Cortex of kidney (tissue), 1 donor: ENCODE measurements at places on chromosomes 13 and 19.

- no peak for DNase-seq
Observed at GRCh38 chr13:99689955-99690354, 188.7 kb downstream of the TM9SF2 start.

DNA sequence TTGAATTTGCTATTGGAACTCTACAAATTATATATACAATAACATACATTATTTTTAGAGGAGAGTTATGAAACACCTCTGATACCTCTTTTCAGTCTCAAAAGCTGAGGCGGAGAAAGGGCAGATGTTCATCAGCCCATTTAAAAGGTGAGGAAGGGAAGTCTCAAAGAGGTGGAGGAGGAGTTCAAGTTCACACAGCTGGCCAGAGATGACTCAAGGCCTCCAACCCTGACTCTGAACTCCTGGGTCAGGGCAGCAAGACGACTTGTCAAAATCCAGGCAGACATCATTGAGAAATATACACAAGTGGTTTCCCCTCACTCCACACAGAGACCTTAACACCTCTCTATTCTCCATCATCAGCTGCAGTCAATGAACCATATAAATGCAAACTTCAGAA is 2.1 kb downstream of the SIAH3 start:
- no peak for DNase-seq

GRCh38 chr13:57820924-57821323 is 189.4 kb downstream of the PCDH17 start:
- no peak for DNase-seq

DNA sequence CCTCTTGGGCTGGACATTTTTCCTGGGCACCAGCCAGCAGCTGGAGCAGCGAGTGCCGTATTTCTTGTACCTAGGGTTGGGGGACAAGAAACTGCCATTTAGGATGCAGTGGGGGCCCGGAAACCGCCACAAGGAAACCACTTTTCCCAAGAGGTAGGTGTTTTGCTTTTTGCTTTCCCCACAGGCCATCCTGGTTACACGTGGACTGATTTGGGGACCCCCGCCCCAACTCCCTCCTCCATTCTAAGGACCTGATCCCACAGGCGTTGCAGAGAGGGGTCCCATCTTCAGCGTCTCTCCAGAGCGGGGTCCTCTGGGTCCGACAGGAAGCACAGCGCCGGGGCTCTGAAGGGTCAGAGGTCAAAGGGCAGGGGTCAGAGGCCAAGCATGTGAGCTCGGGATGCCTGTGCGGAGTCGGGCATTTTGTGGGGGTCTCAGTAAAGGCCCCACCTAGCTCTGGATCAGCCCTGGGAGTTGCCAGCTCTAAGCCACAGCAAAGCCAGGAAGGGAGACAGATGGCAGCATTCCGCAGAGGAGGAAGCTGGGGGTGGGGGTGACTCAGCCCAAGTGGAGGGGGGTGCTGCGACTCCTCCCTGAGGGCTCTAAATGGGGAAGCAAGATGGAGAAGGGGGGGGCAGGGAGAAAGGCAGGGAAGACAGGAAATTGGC is 4.3 kb downstream of the ZGLP1 start:
- no peak for DNase-seq

DNA sequence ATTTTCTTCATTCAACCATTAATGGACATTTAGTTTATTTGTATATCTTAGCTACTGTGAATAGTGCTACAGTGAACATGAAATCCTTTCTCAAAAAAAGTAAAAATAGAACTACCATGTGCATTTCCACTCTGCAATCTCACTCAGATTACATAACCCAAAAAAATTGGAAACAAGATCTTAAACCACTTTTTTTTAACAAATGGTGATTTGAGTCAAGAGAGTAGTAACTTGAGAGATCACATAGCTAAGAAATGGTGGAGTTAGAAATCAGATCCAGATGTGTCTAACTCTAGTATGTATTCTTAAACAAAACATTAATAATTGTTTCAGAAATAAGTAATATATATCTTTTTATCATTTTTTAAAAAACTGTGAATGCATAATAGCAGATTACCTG is 318.3 kb upstream of the SGCG start:
- DNase-seq, result no peak

GRCh38 chr19:32318884-32319520 is 26.4 kb upstream of the ZNF507 start:
- no peak for DNase-seq

DNA sequence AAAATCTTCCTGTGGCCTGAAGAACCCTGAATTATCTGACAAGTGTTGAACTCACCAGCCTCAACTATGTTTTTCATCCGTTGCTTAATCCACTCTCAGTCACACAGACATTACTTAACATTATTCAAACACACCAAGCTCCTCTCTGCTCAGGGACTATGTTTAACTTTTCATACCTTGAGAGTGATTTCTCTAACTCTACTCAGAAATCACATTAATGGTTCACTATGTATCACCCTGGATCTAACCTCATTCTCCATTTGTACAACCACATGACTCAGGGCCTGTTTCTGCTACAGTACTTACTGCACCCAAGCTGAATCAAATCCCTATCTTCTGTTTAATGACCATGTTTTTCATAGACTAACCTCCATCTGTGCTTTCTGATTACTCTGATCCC is 553.7 kb upstream of the PRR20A start:
- DNase-seq, result no peak

DNA sequence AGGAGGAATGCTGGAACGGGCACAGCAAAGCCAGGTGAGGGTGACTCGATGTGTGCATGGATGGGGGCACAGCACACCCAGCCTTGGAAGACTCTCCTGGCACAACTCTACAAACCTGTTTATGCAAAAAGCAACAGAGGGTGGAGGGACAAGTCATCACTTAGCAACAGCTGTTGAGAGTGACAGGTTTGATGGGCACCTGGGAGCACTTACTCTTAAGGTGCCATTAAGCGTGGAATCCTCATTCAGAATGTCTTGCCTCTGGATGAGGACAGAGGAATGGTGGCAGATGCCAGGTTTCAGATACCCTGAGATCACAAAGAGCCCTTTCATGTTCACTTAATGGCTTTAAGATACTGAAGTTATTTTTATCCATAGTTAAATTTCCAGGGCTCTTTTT is 97.0 kb downstream of the DCT start:
- DNase-seq, result no peak

DNA sequence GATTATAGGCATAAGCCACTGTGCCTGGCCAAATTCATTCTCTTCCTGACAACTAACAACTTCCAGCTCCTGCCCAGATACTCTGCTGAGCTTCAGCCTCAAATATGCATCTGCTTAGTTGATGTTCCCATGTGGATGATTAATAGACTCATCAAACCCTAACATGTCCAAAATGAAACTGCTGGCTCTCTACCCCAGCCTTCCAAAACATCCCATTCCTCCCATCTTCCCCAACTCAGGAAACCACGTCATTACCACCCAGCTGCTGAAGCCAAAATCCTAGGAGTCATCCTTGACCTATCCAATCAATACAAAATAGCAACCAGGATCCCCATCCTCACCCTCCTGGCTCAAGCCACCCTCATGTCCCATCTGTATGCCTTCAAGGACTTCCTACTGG is 20.9 kb downstream of the POU2F2 start:
- DNase-seq, result no peak

DNA sequence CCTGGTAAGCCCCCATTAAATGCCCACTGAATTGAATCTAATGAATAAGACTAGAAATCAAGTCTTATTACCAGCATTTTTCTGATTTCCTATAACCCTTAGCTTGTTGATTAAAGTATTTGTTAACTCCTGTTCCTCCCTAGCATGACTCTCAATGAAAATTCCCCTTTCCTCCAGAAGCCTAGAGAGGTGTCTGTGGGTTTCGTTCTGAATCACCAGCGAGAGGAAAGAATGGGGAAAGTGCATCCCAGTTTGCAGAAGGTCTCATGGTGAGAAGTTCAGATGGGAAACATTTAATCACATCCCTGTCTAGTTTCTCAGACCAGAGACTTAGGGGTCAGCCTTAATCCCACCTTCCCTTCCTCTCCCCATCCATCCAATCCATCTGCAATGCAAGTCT is 26.9 kb downstream of the POU2F2 start:
- no peak for DNase-seq

DNA sequence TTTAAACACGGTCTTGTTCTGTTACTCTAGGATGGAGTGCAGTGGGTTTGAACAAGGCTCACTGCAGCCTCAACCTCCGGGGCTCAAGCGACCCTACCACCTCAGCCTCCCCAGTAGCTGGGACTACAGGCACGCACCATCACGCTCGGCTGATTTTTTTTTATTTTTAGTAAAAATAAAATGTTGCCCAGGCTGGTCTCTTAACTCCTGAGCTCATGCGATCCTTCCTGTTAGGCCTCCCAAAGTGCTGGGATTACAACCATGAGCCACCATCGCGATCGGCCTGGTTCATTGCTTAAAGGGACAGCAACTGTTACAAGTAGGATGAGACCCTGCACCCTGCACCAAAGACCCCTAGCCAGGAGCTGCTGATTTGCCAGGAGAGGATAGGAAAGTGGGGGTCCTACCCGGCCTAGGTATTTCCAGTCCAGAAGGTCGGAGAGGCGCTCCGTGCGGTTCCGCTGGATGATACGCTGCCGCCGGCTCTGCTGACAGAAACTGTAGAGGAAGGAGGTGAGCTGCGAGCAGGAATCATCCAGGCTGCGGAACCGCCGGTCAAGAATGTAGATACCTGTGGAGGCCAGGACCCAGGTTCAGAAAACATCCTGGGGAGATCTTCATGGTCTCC is 5.1 kb downstream of the FTL start:
- DNase-seq, result no peak

DNA sequence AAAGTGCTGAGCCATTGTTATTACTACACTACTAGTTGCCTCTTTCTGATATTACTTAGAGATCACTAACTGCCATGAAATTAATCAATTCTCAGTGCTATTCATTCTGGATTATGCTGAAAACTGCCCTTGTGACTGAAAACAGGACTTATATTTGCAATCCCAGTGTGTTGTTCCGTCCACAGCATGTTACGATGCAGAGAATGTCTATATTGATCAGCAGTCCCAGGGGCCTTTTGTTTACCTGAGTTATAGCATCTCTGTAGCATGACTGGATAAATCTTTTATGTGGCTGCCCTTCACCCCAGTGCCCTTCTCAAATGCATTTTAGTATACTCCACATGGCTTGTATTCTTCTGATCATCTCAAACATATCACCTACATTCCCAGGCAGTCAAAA is 251.0 kb downstream of the GPC5 start:
- DNase-seq, result no peak

DNA sequence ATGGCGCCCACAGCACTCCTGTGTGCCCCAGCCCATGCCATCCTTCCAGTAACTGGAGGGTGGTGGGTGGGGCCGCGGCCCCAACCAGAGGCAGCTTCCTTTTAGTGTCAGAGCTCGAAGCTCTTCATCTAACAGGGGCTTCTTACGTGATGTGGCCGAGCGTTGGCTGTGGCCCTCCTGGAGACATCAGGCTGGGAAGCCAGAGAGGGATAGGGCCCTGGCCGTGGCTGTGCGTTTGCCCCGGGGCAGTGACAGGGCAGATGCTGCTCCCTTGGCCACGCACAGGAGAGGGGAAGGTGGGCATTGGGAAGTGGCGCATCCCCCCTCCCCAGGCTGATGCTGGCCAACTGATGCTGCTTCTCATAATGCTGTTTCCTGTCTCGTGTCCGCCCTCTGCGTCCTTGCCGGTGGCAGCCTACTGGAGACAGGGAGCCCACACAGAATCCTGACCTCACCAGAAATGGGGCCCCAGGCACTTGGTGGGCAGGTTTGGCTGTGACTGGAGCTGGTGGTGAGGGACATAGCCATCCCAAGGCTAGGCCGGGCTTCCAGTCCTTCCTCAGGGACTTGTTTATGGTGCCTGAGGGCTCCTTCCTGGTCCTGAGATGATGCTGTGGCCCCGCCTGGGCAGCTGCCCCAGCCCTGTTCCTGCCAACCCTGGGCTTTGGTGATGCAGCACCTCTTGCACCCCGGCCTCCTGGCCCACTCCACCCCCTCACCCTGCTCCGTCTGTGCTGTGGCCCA is 34.3 kb downstream of the ATP4B start:
- DNase-seq, result no peak

GRCh38 chr13:22287343-22287920 is 616.6 kb downstream of the FGF9 start:
- DNase-seq, result no peak

- no peak for DNase-seq
Observed at GRCh38 chr13:47945738-47946137, 55.3 kb downstream of the SUCLA2 start.

- DNase-seq, result no peak
Observed at GRCh38 chr19:35592226-35592625, 6.3 kb downstream of the PMIS2 start.

DNA sequence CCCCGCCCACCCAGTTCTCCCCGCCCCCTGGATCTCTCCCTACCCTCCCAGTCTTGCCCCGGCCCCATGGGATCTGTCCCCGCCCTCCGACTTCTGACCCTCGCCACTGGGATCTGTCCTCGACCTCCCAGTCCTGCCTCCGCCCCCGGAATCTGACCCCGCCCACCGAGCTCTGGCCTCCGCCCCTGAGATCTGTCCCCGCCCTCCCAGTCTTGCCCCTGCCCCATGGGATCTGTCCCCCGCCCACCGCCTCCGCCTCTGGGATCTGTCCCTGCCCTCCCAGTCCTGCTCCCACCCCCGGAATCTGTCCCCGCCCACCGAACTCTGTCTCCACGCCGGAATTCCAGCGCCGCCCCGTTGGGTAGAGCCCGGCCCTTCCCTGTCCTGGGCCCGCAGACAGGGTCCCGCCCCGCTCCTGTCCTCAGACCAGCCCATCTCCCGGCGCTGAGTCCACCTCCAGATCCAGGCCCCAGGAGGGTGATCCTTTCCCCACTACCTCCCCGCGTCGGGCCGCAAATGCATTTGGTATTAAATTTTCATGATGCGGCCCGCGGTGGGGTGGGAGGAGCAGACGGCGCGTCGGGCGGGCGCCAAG is 1.5 kb upstream of the SLC17A7 start:
- DNase-seq, result no peak

GRCh38 chr13:113584870-113585671 is 518 bp downstream of the TFDP1 start:
- DNase-seq, result no peak

- no peak for DNase-seq
Observed at GRCh38 chr13:46232281-46232680, 20.6 kb downstream of the LRRC63 start.

GRCh38 chr19:2974342-2975041 is 2.9 kb upstream of the TLE6 start:
- DNase-seq, result no peak

DNA sequence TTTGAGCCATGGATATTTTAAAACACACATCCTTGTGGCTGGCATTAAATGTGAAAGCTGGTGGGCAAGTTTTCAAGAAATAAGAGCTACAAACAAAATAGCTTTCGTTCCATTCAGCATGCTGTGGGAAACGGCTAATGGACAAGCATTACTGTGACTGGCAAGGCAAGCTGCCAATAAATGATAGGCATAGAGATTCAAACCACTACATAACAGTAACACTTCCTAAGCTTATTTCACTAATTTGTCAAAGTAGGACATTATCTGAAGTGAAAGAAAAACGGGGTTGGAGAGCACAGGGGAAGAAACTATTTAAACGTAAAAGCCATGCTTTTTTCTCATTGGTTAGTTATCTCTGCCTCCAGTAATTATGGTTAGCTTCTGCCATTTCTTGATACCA is 26.0 kb downstream of the OBI1 start:
- DNase-seq, result no peak
